SJCRH30 (cell line): ENCODE measurements at places on chromosomes 11 and 22. TPM values are rescaled to one million over a fixed set of nuclear protein-coding genes. Genes with fewer than 3 reads are reported as not detected.

Gene CYB5R2
- not detected in 2 replicates for total RNA-seq

Gene TRIM49
- not detected in 2 replicates for total RNA-seq

Gene ADSL
- total RNA-seq, result 134 TPM in 2 replicates

Gene SLC22A9
- total RNA-seq, result not detected in 2 replicates

Gene CCDC34
- total RNA-seq, result 50.1 and 58.8 TPM in 2 replicates

Gene DKK3
- 11.7 and 13.9 TPM in 2 replicates for total RNA-seq

Gene MMP8
- not detected in 2 replicates for total RNA-seq

Gene XKR3
- total RNA-seq, result not detected in 2 replicates

Gene RFPL1
- total RNA-seq, result not detected in 2 replicates

Gene MS4A5
- not detected in 2 replicates for total RNA-seq

Gene CASP1
- 0.40 and 0.86 TPM in 2 replicates for total RNA-seq

Gene HTR3A
- not detected in 2 replicates for total RNA-seq

Gene DBX1
- total RNA-seq, result 2.5 and 2.9 TPM in 2 replicates

Gene LRRC55
- not detected in 2 replicates for total RNA-seq

Gene MTMR2
- 22.3 and 26.4 TPM in 2 replicates for total RNA-seq

Gene MPZL2
- not detected in 2 replicates for total RNA-seq

Gene PVALB
- total RNA-seq, result 0.45 TPM in 1 of 2 replicates, not detected in the other

Gene DGAT2
- total RNA-seq, result 0.67 and 1.3 TPM in 2 replicates

Gene OR6T1
- total RNA-seq, result not detected in 2 replicates

Gene TSSK2
- total RNA-seq, result not detected in 2 replicates

Gene CDKN1C
- not detected in 2 replicates for total RNA-seq

Gene CASP5
- not detected in 2 replicates for total RNA-seq

Gene HPS5
- total RNA-seq, result 36.9 and 40.5 TPM in 2 replicates

Gene MS4A1
- total RNA-seq, result not detected in 2 replicates

Gene NDUFA6
- total RNA-seq, result 112 and 113 TPM in 2 replicates

Gene MS4A7
- not detected in 2 replicates for total RNA-seq

Gene SHANK2
- total RNA-seq, result 0.02 and 0.15 TPM in 2 replicates

Gene KCNK4
- not detected in 2 replicates for total RNA-seq

Gene LRP5
- 45.5 and 46.5 TPM in 2 replicates for total RNA-seq

Gene VSTM5
- total RNA-seq, result not detected in 2 replicates

Gene TRIM29
- total RNA-seq, result not detected in 2 replicates

Gene HIC2
- 20.8 and 21.5 TPM in 2 replicates for total RNA-seq

Gene PYGM
- 7.0 and 8.0 TPM in 2 replicates for total RNA-seq

Gene CABP4
- 1.2 and 2.6 TPM in 2 replicates for total RNA-seq

Gene SLC6A5
- not detected in 2 replicates for total RNA-seq

Gene OR5T1
- total RNA-seq, result not detected in 2 replicates

Gene NTM
- total RNA-seq, result not detected in 2 replicates

Gene SYT13
- total RNA-seq, result 0.03 TPM in 1 of 2 replicates, not detected in the other

Gene C22orf42
- total RNA-seq, result not detected in 2 replicates

Gene ARL14EP
- 28.1 and 30.8 TPM in 2 replicates for total RNA-seq
